GM23338 (cell line): ENCODE measurements at places on chromosomes 6 and 20. TPM values are rescaled to one million over a fixed set of nuclear protein-coding genes. Genes with fewer than 3 reads are reported as not detected.
A peak's percentile ranks its signal among the peaks of the same experiment; 100 is the strongest.

- H3K4me1 ChIP-seq, result peaks cover 52% of the 10 kb centered on the region
- H3K27me3 ChIP-seq, result peaks cover 100% of the 10 kb centered on the region
- H3K36me3 ChIP-seq, result no peaks in the 10 kb centered on the region
- H3K27ac ChIP-seq, result no peak overlapping the region
These were observed 4.1 kb downstream of the LINC00237 start for GRCh38 chr20:21101932-21102575.

DNA sequence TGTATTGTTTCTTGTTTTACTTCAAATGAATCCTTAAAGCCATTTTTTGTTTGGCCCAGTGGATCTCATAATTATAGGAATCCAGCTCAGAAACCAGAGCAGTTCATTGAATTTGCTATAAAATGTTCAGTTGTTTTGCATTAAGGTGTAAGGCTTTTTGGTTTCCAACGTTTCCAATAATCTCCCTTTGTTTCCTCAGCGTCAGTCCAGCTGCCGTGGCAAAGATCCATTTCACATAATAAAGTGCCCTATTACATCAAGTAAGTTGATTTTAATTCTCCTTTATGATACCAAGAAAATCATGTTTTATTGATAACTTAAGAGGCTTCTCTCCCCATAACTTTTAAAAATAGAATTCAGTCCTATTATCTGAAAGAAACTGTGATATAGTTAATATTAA is 472.6 kb downstream of the UTRN start:
- no peak for DNase-seq
- H3K27me3 ChIP-seq, result no peaks in the 10 kb centered on the region
- H3K27ac ChIP-seq, result no peak overlapping the region
- no peaks in the 10 kb centered on the region for H3K36me3 ChIP-seq
- H3K4me1 ChIP-seq, result peaks cover 11% of the 10 kb centered on the region; the same call in 1 of the 2 replicates

DNA sequence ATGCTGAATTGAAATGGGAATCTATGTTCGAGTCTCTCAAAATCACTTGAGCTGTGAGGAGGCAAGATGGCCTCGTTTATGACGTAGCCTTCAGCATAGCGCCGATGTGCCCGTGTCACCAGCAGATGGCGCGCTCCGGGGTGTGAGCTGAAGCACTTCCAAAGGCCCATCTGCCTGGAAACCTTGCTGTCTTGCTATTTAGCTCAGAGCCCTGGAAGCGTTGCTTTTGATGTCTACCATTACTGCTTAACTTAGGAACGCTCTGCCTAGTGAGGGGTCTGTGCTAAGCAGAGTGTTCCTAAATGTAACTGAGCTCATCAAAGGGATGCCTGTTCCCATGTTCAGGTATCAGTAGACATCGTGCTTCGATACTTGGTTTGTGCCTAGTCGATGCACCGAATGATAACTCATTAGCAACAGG is 67.7 kb downstream of the SYCP2L start:
- no peak overlapping the region for H3K27ac ChIP-seq
- H3K4me3 ChIP-seq, result no peak overlapping the region
- no peaks in the 10 kb centered on the region for H3K4me1 ChIP-seq

- H3K36me3 ChIP-seq, result no peaks in the 10 kb centered on the region
- no peak overlapping the region for H3K27ac ChIP-seq
- H3K27me3 ChIP-seq, result peaks cover 29% of the 10 kb centered on the region
- H3K4me3 ChIP-seq, result no peak overlapping the region
These were observed 3.6 kb upstream of the ADGRG6 start for GRCh38 chr6:142297996-142298753.

DNA sequence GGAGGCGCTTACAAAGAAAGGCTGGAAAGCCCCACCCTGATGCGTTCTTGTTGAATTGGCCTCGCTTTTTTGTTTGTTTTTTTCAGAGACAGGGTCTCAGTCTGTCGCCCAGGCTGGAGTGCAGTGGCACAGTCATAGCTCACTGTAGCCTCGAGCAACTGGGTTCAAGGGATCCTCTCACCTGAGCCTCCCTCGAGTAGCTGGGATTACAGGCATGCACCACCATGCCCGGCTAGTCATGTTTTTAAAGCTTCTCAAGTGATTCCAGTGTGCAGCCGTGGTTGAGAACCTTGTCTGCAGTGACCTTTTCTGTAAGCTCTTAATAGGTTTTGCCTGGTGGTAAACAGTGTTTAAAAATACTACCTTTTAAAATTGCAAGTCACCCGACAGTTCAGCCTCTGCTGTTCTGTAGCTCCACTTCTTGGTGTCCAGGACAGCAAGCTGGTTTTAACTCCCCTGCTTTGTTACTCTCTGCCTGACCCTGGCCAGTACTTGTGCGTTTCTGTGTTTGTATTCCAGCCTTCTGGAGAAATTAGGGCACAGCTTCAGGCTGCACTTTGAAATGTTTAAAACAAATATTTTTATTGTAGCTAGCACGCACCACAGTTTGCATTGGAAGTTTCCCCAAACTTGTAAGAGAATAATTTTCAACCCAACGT is 54.4 kb downstream of the KDM1B start:
- H3K4me3 ChIP-seq, result no peak overlapping the region
- no peaks in the 10 kb centered on the region for H3K4me1 ChIP-seq
- no peaks in the 10 kb centered on the region for H3K27me3 ChIP-seq
- H3K27ac ChIP-seq, result peak overlapping the region; percentile 26; the same call in 1 of the 2 replicates

GRCh38 chr6:127115084-127115655 is 3.3 kb upstream of the RSPO3 start:
- H3K27me3 ChIP-seq, result peaks cover 48% of the 10 kb centered on the region
- H3K4me1 ChIP-seq, result peaks cover 14% of the 10 kb centered on the region
- no peaks in the 10 kb centered on the region for H3K36me3 ChIP-seq

GRCh38 chr6:35260591-35261570 is 1.3 kb downstream of the ZNF76 start:
- no peaks in the 10 kb centered on the region for H3K36me3 ChIP-seq
- H3K4me1 ChIP-seq, result peaks cover 8% of the 10 kb centered on the region; the same call in 1 of the 2 replicates
- peak overlapping the region; percentile 95 for H3K27ac ChIP-seq
- DNase-seq, result no peak
- H3K4me3 ChIP-seq, result peak overlapping the region; percentile 84

GRCh38 chr20:53613748-53614147 is 20.1 kb upstream of the ZNF217 start:
- peaks cover 34% of the 10 kb centered on the region for H3K4me1 ChIP-seq
- H3K27ac ChIP-seq, result 0 out of 2 replicates have a peak overlapping the region, but pooled peaks have one; percentile 34
- DNase-seq, result no peak
- no peak overlapping the region for H3K4me3 ChIP-seq
- H3K36me3 ChIP-seq, result no peaks in the 10 kb centered on the region

- H3K36me3 ChIP-seq, result no peaks in the 10 kb centered on the region
- H3K4me1 ChIP-seq, result no peaks in the 10 kb centered on the region
- peak overlapping the region; percentile 39; the same call in 1 of the 2 replicates for H3K27ac ChIP-seq
- DNase-seq, result no peak
- H3K4me3 ChIP-seq, result no peak overlapping the region
These were observed 8.7 kb upstream of the OSER1 start for GRCh38 chr20:44219170-44219730.

PLCB4 gene
- 3.5 and 6.5 TPM in 2 replicates for polyA plus RNA-seq

GMEB2 gene
- polyA plus RNA-seq, result 4.4 and 4.9 TPM in 2 replicates

FOXS1 gene
- 0.26 TPM in 1 of 2 replicates, not detected in the other for polyA plus RNA-seq
